ENCODE measurements at places on chromosomes 16 and 17. TPM values are rescaled to one million over a fixed set of nuclear protein-coding genes. Genes with fewer than 3 reads are reported as not detected.

DNA sequence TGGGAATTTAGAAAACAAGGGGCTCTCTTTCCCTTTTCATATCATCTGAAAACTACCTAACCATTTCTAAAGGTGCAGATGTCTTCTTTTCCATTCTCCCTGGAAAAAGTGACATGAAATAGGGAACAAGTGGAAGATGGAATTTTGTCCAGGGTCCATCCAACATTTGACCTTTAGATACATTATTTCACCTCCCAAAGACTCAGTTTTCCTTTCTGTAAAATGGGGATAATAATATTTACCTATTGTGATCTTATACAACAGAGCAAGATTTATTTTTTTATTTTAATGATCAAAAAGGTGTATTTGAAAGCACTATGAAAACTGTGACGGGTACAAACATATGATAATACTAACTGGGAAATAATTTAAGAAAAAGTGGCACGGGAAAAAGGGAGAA is 106.3 kb downstream of the HS3ST3A1 start:
- no peak for DNase-seq

DNA sequence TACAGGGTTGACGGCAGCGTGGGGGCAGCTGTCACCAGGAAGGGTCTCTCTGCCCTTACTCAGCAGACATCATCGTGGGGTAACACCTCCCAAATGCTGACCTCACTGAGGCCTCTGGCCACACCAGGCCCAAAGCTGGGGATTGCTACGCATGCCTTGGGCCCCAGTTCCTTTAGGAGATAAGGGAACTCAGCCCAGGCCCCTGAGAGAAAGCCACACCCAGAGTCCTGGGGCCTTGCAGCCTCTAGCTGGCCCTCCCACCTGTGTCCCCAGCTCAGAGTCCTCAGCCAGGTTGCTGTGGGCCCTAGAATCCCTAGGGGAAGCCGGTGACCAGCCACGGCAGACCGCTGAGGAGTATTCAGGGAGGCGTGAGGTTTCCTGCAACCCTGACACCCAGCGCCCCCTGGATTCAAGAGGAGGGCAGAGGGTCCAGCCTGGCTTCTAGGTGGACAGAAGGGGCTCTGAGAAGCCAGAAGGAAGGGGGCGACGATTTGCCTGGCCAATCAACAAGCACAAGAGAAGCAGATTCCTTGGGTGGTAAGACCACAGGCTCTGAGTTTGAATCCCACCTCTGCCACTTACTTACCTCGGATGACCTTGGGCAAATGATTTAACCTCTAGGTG is 10.3 kb upstream of the GINS2 start:
- no peak for DNase-seq

GRCh38 chr17:73546770-73547536 is 97.3 kb downstream of the SDK2 start:
- no peak for DNase-seq

DNA sequence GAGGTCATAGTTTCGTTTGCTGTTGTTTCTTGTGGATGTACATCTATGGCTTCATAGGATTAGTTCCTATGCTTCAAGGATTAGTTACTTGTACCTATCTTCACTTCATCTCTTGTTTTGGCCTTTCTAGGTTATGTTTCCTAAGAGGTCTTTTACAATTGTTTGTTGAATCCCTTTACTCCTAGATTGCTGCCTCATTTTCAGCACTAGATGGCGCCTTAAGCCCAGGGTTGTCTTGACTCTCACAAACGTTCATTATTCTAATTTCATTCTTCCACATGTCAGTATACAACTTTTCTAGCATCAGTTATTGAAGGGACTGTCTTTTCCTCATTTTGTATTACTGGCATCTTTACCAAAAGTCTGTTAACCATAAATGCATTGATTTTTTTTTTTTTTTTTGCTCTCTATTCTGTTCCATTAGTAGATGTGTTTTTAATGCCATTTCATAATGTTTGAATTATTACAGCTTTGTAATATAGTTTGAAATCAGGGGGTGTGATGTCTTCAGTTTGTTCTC is 45.0 kb upstream of the NACA2 start:
- DNase-seq = peak; percentile 45

The ELMO3 gene
- 0.53 TPM for total RNA-seq
